H9 (cell line): ENCODE measurements at places on chromosomes 12 and 14. TPM values are rescaled to one million over a fixed set of nuclear protein-coding genes. Genes with fewer than 3 reads are reported as not detected.

GRCh38 chr12:67964456-67964855 is 24.8 kb upstream of the IFNG-AS1 start:
- no peak overlapping the region for H3K27ac ChIP-seq
- H3K27me3 ChIP-seq = no peaks in the 10 kb centered on the region
- no peak for DNase-seq
- H3K4me1 ChIP-seq = no peaks in the 10 kb centered on the region

The LALBA gene
- total RNA-seq = not detected in 2 replicates

GRCh38 chr12:62158461-62159360 is 101.5 kb upstream of the USP15 start:
- no peaks in the 10 kb centered on the region for H3K27me3 ChIP-seq
- no peak for DNase-seq
- no peaks in the 10 kb centered on the region for H3K36me3 ChIP-seq

The TRIM9 gene
- 0.83 and 0.98 TPM in 2 replicates for total RNA-seq

- no peaks in the 10 kb centered on the region; the same call in 1 of the 2 replicates for H3K4me1 ChIP-seq
- H3K27ac ChIP-seq = no peak overlapping the region
- DNase-seq = no peak
Observed at GRCh38 chr14:34138175-34138574, 187.3 kb upstream of the EGLN3 start.

DNA sequence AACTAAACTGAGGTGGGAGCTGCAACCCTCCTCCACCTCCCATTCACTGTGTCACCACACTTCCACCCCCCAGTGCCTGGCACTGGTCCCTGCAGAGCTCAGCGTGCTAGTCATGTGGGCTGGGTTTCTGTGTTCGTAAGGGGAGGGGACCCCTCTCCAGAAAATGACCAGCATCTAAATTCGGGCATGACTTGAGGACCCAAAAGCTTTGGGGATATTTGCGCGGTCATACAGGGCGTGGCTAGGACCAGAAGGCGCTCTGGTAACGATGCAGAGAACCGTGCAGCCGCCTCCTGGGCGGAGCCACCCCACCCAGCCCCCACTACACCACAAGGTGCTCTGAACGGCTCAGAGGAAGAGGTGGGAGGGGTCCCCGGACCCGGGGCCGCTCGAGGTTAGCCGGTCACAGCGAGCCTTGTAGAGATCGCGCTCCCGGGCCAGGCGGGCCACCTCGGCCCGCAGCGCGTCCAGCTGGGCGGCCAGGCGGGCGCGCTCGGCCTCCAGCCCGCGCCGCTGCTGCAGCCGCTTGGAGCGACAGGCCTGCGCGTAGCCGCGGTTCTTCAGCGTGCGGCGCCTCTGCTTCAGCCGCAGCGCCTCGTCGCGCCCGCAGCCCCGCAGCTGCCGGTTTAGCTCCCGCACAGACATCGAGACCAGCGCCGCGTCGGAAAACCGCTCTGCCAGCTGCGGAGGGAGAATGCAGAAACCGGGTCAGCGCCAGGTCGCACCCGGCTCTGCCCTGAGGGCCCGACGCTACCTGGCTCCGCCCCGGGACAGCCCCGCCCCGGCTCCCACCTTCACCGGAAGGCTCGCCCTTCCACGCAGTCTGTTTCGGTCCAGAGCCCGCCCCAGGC is 9.8 kb downstream of the CPNE6 start:
- H3K4me3 ChIP-seq = peak overlapping the region; percentile 74

- no peaks in the 10 kb centered on the region for H3K4me1 ChIP-seq
- H3K36me3 ChIP-seq = peaks cover 10% of the 10 kb centered on the region
- peak; percentile 82 for DNase-seq
- no peaks in the 10 kb centered on the region for H3K27me3 ChIP-seq
- no peak overlapping the region for H3K4me3 ChIP-seq
Observed at GRCh38 chr12:121668750-121669520, 519 bp downstream of the MORN3 start.

The MGAT2 gene
- 24.5 and 27.9 TPM in 2 replicates for total RNA-seq

The FOXG1 gene
- 0.07 and 0.11 TPM in 2 replicates for total RNA-seq

The PNN gene
- total RNA-seq = 163 and 167 TPM in 2 replicates

DNA sequence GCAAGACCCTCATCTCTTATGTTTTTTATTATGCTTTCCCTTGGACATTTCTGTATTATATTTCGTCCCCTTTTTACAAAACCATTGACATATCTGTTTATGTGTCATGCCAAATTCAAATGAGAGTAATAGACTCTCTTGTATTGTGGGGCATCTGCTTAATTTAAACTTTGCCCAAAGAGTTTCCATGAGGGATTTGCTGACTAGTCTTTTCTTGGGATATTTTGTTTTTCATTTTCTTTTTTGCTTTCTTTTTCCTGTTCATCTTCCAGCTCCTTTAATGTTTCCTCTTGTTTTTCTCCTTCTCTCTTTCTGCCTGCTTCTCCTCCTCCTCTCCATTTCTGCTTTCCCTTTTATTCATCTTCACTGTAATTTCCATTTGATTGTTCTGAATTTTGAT is 13.8 kb upstream of the ZNF26 start:
- no peaks in the 10 kb centered on the region for H3K4me1 ChIP-seq
- no peaks in the 10 kb centered on the region for H3K27me3 ChIP-seq
- H3K27ac ChIP-seq = no peak overlapping the region
- no peak for DNase-seq

The FGF23 gene
- total RNA-seq = 0.13 and 0.24 TPM in 2 replicates

- peak overlapping the region; percentile 9; the same call in 1 of the 2 replicates for H3K4me3 ChIP-seq
- H3K36me3 ChIP-seq = peaks cover 16% of the 10 kb centered on the region
- no peaks in the 10 kb centered on the region; the same call in 1 of the 2 replicates for H3K4me1 ChIP-seq
- H3K27ac ChIP-seq = no peak overlapping the region
- no peak for DNase-seq
- H3K27me3 ChIP-seq = no peaks in the 10 kb centered on the region; the same call in 1 of the 2 replicates
Observed at GRCh38 chr12:31727192-31727591, 1.6 kb downstream of the AMN1 start.

GRCh38 chr14:93976477-93977057 is at the start of gene ASB2:
TSS of gene ASB2 (minus strand) at chr14:93976570. CDS start at chr14:93964539, 12,031 bp downstream.
- no peaks in the 10 kb centered on the region; the same call in 1 of the 2 replicates for H3K4me1 ChIP-seq
- H3K27me3 ChIP-seq = no peaks in the 10 kb centered on the region
- no peak within 1 kb of the TSS for H3K27ac ChIP-seq
- no peaks in the 10 kb centered on the region for H3K36me3 ChIP-seq
- DNase-seq = no peak
- no peak within 1 kb of the TSS for H3K4me3 ChIP-seq

- H3K4me3 ChIP-seq = no peak overlapping the region
- H3K4me1 ChIP-seq = no peaks in the 10 kb centered on the region
- no peak overlapping the region for H3K27ac ChIP-seq
- H3K36me3 ChIP-seq = no peaks in the 10 kb centered on the region
- H3K27me3 ChIP-seq = no peaks in the 10 kb centered on the region
Observed at GRCh38 chr12:96219700-96220206, 25.6 kb downstream of the ELK3 start.

The VDR gene
- 0.61 and 0.70 TPM in 2 replicates for total RNA-seq

The AKAP5 gene
- 2.3 and 2.5 TPM in 2 replicates for total RNA-seq

DNA sequence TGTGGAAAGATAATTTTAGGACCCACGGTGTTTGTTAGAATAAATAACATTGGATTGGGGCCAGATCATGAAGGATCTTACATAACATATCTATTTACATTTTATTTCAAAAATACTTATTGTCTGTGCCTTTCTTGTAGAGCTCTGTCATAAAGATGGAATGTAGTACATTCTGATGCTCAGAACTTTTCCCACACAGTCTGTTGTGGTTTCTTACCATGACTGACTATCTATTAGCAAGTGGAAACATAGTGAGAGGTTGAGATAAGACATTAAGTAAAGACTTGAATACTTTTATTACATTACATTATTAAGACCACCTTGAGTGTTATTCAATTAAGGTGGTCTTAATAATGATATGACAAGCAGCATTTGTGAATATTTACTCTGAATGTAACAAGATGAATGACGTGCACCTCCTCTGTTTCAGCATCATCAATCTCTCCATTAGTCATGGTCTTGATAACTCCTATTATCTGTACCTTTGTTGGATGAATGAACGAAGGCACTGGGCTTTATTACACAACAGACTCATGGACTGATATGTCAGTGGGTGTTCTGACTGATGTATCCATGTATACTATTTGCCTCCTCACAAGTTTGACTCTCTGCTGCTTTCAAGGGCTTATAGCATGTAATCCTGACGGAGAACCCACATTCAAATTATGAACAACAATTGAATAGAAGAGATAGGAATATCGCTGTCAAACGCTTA is 883.0 kb upstream of the FLRT2 start:
- no peaks in the 10 kb centered on the region for H3K36me3 ChIP-seq
- H3K27me3 ChIP-seq = no peaks in the 10 kb centered on the region
- no peaks in the 10 kb centered on the region for H3K4me1 ChIP-seq
- no peak overlapping the region for H3K27ac ChIP-seq
